Aorta (tissue), 5 donors: ENCODE measurements at places on chromosomes 2 and 18. TPM values are rescaled to one million over a fixed set of nuclear protein-coding genes. Genes with fewer than 3 reads are reported as not detected.

GRCh38 chr2:235754357-235755207 is 260.7 kb downstream of the AGAP1 start:
- H3K4me3 ChIP-seq = no peak overlapping the region
- H3K27ac ChIP-seq = no peak overlapping the region
- H3K4me1 ChIP-seq = no peaks in the 10 kb centered on the region
- H3K27me3 ChIP-seq = no peaks in the 10 kb centered on the region
- H3K36me3 ChIP-seq = peaks cover 3% of the 10 kb centered on the region
- peak; percentile 32 for DNase-seq

Gene TMEM17
- 1.1 TPM for total RNA-seq

- H3K4me1 ChIP-seq = no peaks in the 10 kb centered on the region
- H3K27me3 ChIP-seq = no peaks in the 10 kb centered on the region
- H3K27ac ChIP-seq = peak overlapping the region; percentile 20
- H3K36me3 ChIP-seq = no peaks in the 10 kb centered on the region
- DNase-seq = no peak
- H3K4me3 ChIP-seq = peak overlapping the region; percentile 50
Measured at GRCh38 chr18:48161911-48162698, 231.6 kb upstream of the SMAD2 start.

Gene PLEK
- 14.6 TPM for total RNA-seq

- H3K27me3 ChIP-seq = no peaks in the 10 kb centered on the region
- no peak overlapping the region for H3K27ac ChIP-seq
- H3K36me3 ChIP-seq = no peaks in the 10 kb centered on the region
- H3K4me1 ChIP-seq = no peaks in the 10 kb centered on the region
- no peak overlapping the region for H3K4me3 ChIP-seq
Measured at GRCh38 chr2:109523121-109523520, 90.6 kb downstream of the SEPTIN10 start.

DNA sequence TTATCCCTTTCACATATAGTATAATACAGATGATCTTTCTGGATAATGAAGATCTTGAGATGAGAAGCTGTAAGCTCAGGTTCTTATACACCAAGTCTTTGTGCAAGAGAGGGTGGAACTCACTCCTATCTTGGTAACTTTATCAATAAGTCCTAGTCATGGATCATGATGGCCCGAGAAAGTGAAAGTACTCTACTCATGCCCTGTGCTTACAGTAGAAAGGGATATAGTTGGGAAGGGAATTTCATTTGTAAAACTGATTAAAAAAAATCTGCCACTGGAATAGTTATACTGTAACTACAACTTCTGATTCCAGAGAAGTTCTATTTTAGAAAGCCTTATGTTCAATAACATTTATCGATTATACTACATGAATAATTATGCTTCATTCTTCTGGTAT is 51.8 kb downstream of the MYO3B start:
- H3K36me3 ChIP-seq = no peaks in the 10 kb centered on the region
- no peak overlapping the region for H3K27ac ChIP-seq
- H3K27me3 ChIP-seq = no peaks in the 10 kb centered on the region
- no peaks in the 10 kb centered on the region for H3K4me1 ChIP-seq
- no peak overlapping the region for H3K4me3 ChIP-seq
- no peak for DNase-seq

Gene XIRP2
- 0.19 TPM for total RNA-seq

- H3K27ac ChIP-seq = no peak overlapping the region
- DNase-seq = no peak
- H3K4me3 ChIP-seq = no peak overlapping the region
- H3K36me3 ChIP-seq = no peaks in the 10 kb centered on the region
Measured at GRCh38 chr18:63017076-63017475, 301.7 kb downstream of the PHLPP1 start.

GRCh38 chr2:127321303-127321702 is 27.4 kb upstream of the ERCC3 start:
- H3K4me1 ChIP-seq = no peaks in the 10 kb centered on the region
- H3K4me3 ChIP-seq = no peak overlapping the region
- no peak overlapping the region for H3K27ac ChIP-seq
- no peak for DNase-seq
- H3K27me3 ChIP-seq = no peaks in the 10 kb centered on the region

DNA sequence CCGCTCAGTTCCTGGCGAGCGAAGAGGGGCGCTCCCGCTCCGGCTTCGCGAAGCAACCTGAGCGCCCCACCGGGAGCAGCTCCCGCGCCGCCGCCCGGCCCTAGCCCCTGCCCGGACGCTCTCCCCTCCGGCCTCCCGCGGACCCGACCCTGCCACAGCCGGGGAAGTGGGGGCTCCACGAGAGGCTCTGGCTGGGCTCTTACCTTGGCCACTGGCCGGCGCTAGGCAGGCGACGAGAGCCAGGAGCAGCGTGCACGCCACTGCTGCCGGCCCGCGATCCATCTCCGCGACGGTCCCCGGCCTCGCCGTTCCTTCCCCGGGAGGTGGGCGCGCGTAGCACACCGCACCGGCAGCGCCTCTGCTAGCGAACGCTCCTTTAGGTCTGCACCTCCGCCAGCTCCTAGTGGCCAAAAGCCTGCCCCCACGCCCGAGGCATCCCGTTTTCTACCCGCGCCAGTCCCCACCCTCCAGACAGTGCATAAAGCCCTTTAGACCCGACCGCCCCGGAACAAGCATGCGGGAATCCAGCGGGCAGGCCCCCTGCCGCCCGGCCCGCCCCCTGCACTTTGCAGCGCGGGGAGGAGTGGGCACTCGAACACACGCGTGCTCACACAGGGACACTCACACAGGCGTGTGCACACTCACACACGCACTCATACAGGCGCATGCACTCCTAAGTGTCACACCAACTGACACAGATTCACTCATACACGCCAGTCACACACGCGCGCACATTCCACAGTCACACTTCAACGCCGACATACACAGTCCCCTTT is at the start of gene LRP2:
LRP2 (minus strand) TSS at position 417 of the 776 bp plus-strand sequence; CDS start at position 282, 135 bp downstream.
- no peaks in the 10 kb centered on the region for H3K27me3 ChIP-seq
- H3K4me1 ChIP-seq = no peaks in the 10 kb centered on the region
- peak within 1 kb of the TSS; percentile 67 for H3K4me3 ChIP-seq
- no peak within 1 kb of the TSS for H3K27ac ChIP-seq
- peak; percentile 45 for DNase-seq
- no peaks in the 10 kb centered on the region for H3K36me3 ChIP-seq

DNA sequence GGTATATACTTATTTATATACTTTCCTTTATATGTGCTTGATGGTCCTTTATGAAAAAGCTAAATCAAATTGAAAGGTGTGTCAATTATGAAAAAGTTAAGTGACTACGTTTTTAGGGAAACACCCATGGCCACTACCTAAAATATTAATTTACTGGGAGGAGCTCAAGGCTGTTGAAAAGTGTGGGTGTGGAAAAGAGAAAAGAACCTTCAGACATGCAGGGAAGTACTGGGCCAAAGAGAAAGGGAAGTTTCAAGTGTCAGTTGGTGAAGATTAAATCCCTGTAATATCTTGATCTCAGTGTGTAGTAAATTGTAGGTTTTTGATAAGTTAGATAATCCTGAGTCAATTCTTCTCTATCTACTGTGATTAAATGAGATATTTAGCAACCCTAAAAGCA is 6.2 kb upstream of the GKN1 start:
- H3K36me3 ChIP-seq = no peaks in the 10 kb centered on the region
- no peak overlapping the region for H3K4me3 ChIP-seq
- H3K27me3 ChIP-seq = no peaks in the 10 kb centered on the region
- H3K4me1 ChIP-seq = no peaks in the 10 kb centered on the region
- H3K27ac ChIP-seq = no peak overlapping the region
- no peak for DNase-seq

DNA sequence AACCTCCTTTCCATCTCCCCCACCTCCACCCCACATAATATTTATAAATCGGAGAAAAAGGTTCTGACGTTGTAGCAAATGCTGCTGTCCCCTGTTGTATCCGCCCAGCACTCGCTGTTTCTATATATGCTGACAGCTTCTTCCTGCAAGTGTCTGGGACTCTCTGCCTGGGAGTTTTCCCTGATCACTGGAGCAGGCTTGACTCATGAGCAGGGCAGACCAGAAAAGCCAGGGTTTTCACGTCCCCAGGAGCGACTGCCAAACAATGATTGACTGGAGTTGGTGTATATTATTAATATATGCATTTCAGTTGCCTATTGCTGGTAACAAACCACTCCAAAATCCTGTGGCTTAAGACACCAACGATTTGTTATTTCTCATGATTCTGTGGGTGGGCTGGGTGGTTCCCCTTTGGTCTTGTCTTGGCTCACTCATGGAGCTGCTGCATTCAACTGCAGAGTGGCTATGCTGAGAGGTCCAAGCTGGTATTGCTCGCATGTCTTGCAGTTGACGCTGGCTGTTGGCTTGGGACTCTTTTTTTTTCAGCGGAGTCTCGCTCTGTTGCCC is 21.2 kb upstream of the ASXL2 start:
- no peak overlapping the region for H3K27ac ChIP-seq
- H3K36me3 ChIP-seq = no peaks in the 10 kb centered on the region
- H3K27me3 ChIP-seq = no peaks in the 10 kb centered on the region

- no peaks in the 10 kb centered on the region for H3K36me3 ChIP-seq
- no peak overlapping the region for H3K27ac ChIP-seq
- H3K27me3 ChIP-seq = no peaks in the 10 kb centered on the region
- no peak overlapping the region for H3K4me3 ChIP-seq
- peaks cover 21% of the 10 kb centered on the region for H3K4me1 ChIP-seq
Measured at GRCh38 chr2:237699870-237700511, 72.6 kb downstream of the LRRFIP1 start.

- H3K27ac ChIP-seq = no peak overlapping the region
- H3K36me3 ChIP-seq = no peaks in the 10 kb centered on the region
Measured at GRCh38 chr18:55286257-55286825, 301.7 kb downstream of the TCF4 start.
